Karpas-422 (cell line): ENCODE measurements at places on chromosomes 6 and 20. TPM values are rescaled to one million over a fixed set of nuclear protein-coding genes. Genes with fewer than 3 reads are reported as not detected.
A peak's percentile ranks its signal among the peaks of the same experiment; 100 is the strongest.

CST7 gene
- not detected in 2 replicates for total RNA-seq

ARMC2 gene
- total RNA-seq = 1.0 and 1.2 TPM in 2 replicates

SPATA25 gene
- total RNA-seq = 4.7 TPM in 1 of 2 replicates, not detected in the other

RBCK1 gene
- total RNA-seq = 96.6 and 142 TPM in 2 replicates

GRCh38 chr6:12393100-12393499 lies 102.9 kb downstream of the EDN1 start:
- no peaks in the 10 kb centered on the region for H3K4me1 ChIP-seq
- no peak for DNase-seq
- H3K27ac ChIP-seq = no peak overlapping the region
- no peak overlapping the region for H3K4me3 ChIP-seq

DNA sequence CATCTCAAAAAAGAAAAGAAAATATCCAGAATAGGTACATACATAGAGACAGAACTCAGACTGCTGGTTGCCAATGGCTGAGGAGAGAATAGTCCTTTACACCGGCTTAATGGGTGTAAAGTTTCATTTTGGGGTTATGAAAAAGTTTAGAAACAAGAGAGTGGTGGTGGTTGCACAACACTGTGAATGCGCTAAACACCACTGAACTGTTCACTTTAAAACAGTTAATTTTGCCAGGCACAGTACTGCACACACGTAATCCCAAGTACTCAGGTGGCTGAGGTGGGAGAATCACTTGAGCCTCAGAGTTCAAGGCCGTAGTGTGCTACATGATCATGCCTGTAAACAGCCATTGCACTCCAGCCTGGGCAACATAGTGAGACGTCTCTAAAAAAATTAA lies 7.6 kb downstream of the ILRUN start:
- DNase-seq = no peak
- no peak overlapping the region for H3K27ac ChIP-seq
- 0 out of 2 replicates have a peak, but pooled peaks cover 5% of the 10 kb centered on the region for H3K36me3 ChIP-seq
- H3K4me3 ChIP-seq = no peak overlapping the region
- H3K27me3 ChIP-seq = no peaks in the 10 kb centered on the region

DNA sequence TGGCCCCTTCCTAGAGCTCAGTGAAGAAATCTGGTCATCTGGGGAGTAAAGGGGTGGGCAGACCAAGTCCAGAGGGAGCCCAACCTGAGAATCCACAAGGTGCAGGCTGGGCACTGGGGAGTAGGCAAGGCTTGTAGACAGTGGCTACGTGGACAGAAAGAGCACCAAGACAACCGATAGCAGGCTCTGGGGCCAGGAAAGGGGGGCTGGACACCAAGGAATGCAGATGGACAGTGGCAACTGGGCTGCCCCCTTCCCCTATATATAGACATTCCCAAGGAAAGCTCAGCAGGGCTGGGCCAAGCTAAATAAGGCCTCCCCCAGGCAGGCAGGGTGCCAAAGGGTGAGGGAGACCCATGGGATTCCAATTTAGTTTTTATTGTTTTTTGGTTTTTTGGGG lies 1.5 kb upstream of the TNNC2 start:
- no peaks in the 10 kb centered on the region for H3K36me3 ChIP-seq

DDX43 gene
- not detected in 2 replicates for total RNA-seq

MYO6 gene
- 1.3 and 2.0 TPM in 2 replicates for total RNA-seq

DNA sequence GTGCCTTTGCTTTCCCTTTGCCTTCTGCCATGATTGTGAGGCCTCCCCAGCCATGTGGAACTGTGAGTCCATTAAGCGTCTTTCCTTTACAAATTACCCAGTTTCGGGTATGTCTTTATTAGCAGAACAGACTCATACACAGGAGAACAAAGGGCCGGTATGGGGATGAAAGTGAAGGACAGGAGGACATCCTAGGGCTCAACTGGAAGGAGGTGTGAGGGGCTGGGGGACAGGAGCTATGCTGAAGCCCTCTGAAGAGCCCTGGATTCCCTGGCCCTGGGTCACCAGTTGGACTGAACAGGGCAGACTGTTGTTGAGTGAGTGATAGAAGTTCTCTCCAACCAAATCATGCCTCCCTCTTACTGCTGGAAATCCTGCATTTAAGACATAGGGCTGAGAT lies 105.8 kb downstream of the SCML4 start:
- peaks cover 3% of the 10 kb centered on the region; the same call in 1 of the 2 replicates for H3K27me3 ChIP-seq
- H3K27ac ChIP-seq = no peak overlapping the region
- DNase-seq = no peak
- H3K36me3 ChIP-seq = no peaks in the 10 kb centered on the region

GRCh38 chr20:38205001-38205400 lies 39.9 kb upstream of the TGM2 start:
- no peak overlapping the region for H3K27ac ChIP-seq
- no peak for DNase-seq
- no peaks in the 10 kb centered on the region for H3K27me3 ChIP-seq
- H3K36me3 ChIP-seq = no peaks in the 10 kb centered on the region

GRCh38 chr20:24993337-24994185 lies 1.0 kb upstream of the APMAP start:
- DNase-seq = peak; percentile 64
- H3K27me3 ChIP-seq = no peaks in the 10 kb centered on the region
- peak overlapping the region; percentile 75 for H3K27ac ChIP-seq

- no peaks in the 10 kb centered on the region for H3K36me3 ChIP-seq
- H3K27ac ChIP-seq = no peak overlapping the region
- DNase-seq = no peak
- H3K4me1 ChIP-seq = no peaks in the 10 kb centered on the region
Observed at GRCh38 chr20:21173485-21173884, 47.6 kb downstream of the KIZ start.

TXLNB gene
- 14.6 and 16.3 TPM in 2 replicates for total RNA-seq

DNA sequence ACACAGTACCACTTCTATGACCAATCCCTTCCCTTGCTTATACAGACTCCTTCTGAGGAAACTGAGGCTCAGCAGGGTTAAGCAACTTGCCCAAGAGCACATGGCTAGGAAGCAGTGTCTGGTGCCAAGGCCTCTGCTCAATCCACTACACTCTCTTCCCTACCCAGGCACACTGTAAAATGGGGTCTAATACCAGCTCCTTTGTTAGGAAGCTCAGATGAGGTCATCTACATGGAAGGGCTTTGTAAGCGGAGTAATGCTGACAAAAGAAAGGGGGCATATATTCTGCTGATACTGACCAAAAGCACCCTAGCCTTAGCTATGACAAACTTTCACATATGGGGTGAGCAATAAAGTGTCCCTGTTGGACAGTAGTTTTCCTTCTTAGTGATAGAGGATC lies 9.1 kb downstream of the TRIM26 start:
- H3K27me3 ChIP-seq = no peaks in the 10 kb centered on the region
- no peak overlapping the region for H3K4me3 ChIP-seq
- H3K4me1 ChIP-seq = peaks cover 63% of the 10 kb centered on the region
- H3K27ac ChIP-seq = no peak overlapping the region

DNA sequence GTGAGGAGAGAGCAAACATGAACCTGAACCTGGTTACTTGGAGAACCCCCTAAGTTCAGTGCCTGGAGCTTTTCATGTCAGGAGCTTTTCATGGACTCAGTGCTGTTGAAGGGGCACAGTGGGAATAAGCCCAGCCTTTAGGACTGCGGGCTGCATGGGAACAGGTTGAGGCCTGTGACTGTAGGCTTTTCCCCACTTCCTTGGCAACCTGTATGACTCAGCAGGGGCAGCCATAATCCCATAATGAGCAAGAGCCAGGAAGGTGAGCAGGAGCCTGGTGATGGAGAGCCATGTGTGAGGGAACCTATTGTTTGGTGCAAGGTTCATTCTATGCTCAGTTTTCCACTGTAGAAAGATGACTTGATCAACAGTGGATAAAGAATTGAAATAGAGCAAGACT lies 23.4 kb downstream of the MEP1A start:
- no peak for DNase-seq
- H3K4me3 ChIP-seq = no peak overlapping the region
- 0 out of 2 replicates have a peak, but pooled peaks cover 2% of the 10 kb centered on the region for H3K27me3 ChIP-seq
- no peaks in the 10 kb centered on the region for H3K4me1 ChIP-seq
- H3K36me3 ChIP-seq = no peaks in the 10 kb centered on the region

SASH1 gene
- 0.15 and 2.4 TPM in 2 replicates for total RNA-seq

GRCh38 chr6:81820980-81821379 lies 68.5 kb upstream of the TENT5A start:
- DNase-seq = no peak
- H3K27ac ChIP-seq = no peak overlapping the region
- no peaks in the 10 kb centered on the region for H3K36me3 ChIP-seq
- H3K4me3 ChIP-seq = no peak overlapping the region
- no peaks in the 10 kb centered on the region for H3K27me3 ChIP-seq

GRCh38 chr6:96898241-96898851 lies 655 bp upstream of the NDUFAF4 start:
- peak; percentile 57 for DNase-seq
- peak overlapping the region; percentile 7; the same call in 1 of the 2 replicates for H3K27ac ChIP-seq
- no peaks in the 10 kb centered on the region for H3K27me3 ChIP-seq
- peak overlapping the region; percentile 97 for H3K4me3 ChIP-seq
- H3K36me3 ChIP-seq = peaks cover 29% of the 10 kb centered on the region
- H3K4me1 ChIP-seq = peaks cover 26% of the 10 kb centered on the region

DNA sequence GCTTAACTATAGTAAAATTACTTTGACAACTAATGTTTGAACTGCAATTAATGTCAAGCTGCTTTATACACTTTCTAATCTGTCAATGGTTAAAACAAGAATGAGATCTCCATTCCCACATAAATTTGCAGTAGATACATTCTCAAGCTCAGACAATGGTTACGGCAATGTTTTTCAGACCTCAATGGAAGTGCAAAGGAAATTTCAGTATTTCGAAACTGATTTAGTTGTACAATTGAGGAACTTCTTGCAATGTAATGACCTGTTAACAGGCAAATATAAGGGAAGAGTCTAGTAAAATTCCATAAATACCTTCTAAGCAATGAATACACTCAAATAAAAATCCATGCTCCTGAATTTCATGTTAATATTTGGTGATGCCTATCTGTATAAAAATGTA lies 94.7 kb downstream of the ADTRP start:
- H3K4me1 ChIP-seq = no peaks in the 10 kb centered on the region
- no peaks in the 10 kb centered on the region for H3K27me3 ChIP-seq
- no peaks in the 10 kb centered on the region for H3K36me3 ChIP-seq
- no peak overlapping the region for H3K27ac ChIP-seq
- H3K4me3 ChIP-seq = no peak overlapping the region
- no peak for DNase-seq

DNA sequence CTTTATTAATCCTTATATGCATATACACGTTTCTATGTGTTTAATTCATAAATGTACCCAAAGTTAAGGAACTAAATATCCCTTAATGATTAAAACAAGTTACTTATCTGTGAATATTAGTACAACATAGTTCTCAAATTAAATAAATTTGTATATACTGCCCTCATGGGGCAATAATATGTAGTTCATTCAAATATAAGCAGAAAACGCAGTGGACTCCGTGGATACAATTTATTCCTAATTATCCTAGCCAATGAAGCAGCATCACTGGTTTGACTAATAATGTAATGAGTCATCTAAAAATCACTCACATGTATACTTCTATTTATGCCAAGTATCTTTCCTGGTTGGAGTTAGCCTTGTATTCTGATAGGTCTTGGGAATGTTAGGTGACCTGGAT lies 111.6 kb downstream of the TBC1D32 start:
- H3K4me1 ChIP-seq = no peaks in the 10 kb centered on the region
- H3K27ac ChIP-seq = no peak overlapping the region
- no peak overlapping the region for H3K4me3 ChIP-seq
- peaks cover 12% of the 10 kb centered on the region; the same call in 1 of the 2 replicates for H3K36me3 ChIP-seq
- DNase-seq = peak; percentile 56

RCAN2 gene
- total RNA-seq = 2.3 and 4.7 TPM in 2 replicates

FOXQ1 gene
- total RNA-seq = not detected in 2 replicates

DNA sequence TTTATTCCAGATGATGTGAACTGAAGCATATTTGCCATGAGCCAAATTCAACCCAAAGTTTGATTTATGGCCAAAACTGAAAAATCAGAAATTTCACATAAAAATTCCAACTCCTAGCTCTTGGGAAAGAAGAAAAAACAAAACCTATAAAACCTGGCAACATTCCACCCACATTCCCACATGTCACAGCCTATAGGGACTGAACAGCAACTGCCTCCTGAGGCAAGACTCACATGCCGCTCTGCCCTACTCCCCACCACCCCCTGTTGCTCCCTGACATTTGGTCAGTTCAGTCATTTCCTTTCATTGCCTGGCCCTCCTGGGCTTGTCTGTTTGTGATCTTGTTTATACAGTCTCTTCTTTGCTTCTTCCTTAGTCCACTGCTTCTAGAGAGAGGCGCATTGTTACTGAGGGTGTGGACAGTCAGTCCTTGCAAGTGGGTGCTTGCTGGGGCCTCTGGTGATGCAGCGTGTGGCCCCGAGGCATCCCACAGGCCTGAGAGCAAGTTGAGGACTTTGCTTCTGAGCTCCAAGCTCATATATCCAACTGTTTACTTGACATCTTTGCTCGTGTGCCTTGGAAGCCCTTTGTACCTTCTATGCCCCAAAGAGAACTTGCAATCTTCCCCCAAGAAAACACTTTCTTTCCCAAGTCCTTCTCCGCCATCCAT lies 31.4 kb downstream of the NFATC2 start:
- H3K4me1 ChIP-seq = peaks cover 54% of the 10 kb centered on the region
- H3K4me3 ChIP-seq = no peak overlapping the region

DNA sequence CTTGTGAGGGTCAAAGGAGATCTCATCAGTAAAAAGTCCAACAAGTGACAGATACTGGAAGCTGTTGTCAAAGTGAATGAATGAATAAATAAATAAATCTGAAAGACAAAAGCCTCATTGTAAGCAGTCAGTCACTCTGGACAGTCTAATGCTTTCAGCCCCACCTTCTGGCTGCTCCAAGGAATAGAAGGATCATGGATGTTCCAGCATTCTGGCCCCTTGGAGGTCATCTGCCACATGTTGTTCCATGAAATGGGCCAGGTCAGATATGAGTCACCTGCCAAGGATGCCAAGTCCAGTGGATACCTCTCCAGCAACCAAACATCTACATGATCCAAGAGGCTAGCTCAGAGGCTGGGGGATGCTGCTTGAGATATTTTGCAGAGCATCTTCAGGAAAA lies 185.6 kb downstream of the BMP7 start:
- no peaks in the 10 kb centered on the region for H3K4me1 ChIP-seq
- H3K4me3 ChIP-seq = no peak overlapping the region
- no peak overlapping the region for H3K27ac ChIP-seq
- no peaks in the 10 kb centered on the region for H3K36me3 ChIP-seq
- peaks cover 4% of the 10 kb centered on the region; the same call in 1 of the 2 replicates for H3K27me3 ChIP-seq

TMEM217 gene
- 0.22 TPM in 1 of 2 replicates, not detected in the other for total RNA-seq

DNA sequence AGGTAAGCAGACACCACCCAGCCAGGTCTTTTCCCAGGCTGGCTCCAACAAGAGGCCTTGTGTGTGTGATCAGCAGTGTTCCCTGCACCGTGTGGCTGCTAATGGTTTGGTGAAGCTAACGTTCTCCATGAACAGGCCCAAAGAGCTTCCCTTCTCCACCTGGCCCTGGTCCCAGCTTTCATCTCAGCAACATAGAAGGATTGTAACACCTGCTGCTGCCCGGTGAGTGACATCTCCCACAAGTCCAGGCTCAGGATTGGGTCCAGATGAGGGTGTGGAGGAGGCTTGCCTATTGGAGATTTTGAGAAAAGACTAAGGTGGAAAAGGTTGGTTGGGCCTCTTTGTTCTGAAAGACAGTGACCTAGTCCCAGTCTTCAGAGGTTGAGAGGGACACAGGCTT lies 89.6 kb downstream of the TMEM242 start:
- H3K4me1 ChIP-seq = peaks cover 32% of the 10 kb centered on the region
- no peak overlapping the region for H3K4me3 ChIP-seq
- DNase-seq = no peak
- H3K27ac ChIP-seq = no peak overlapping the region
- no peaks in the 10 kb centered on the region for H3K27me3 ChIP-seq

LIME1 gene
- total RNA-seq = 3.4 and 9.8 TPM in 2 replicates
